SK-MEL-5 (cell line): ENCODE measurements at places on chromosomes 6 and 20.

DNA sequence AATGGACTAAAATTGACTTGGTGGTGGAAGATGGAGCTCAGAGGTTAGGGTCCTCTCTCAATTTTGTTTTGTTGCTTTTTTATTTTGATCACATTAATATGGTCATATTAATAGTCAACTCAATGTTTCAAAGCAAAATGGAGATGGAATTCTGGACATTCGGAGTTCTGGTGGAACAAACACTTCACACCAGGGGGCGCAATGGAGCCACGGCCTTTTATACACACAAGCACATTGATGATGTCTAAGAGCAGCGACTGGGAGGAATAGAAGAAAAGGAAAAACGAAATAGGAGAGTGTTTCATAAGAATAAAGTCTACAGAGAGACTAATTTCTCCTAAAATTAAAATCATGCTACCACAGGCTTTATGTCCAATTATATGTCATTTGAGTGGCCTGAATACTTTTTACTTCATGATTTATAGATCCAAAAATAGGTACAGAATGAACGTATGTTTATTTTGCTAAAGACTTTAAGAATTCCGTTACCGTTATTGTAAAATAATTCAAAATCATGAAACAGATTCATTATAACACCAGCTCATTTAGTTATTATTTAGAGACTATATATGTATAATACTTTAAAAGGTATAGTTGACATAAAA is 197.6 kb upstream of the SASH1 start:
- peak; percentile 88 for DNase-seq

GRCh38 chr6:159890201-159890600 is 587 bp upstream of the MAS1 start:
- no peak for DNase-seq

- peak; percentile 28 for DNase-seq
Observed at GRCh38 chr20:36548006-36548315, 6.6 kb downstream of the MYL9 start.

- no peak for DNase-seq
Observed at GRCh38 chr6:84877515-84878210, 113.3 kb upstream of the TBX18 start.

GRCh38 chr6:5054245-5054873 is 30.8 kb upstream of the PPP1R3G start:
- DNase-seq = no peak

- no peak for DNase-seq
Observed at GRCh38 chr20:8049310-8049709, 29.7 kb upstream of the TMX4 start.

DNA sequence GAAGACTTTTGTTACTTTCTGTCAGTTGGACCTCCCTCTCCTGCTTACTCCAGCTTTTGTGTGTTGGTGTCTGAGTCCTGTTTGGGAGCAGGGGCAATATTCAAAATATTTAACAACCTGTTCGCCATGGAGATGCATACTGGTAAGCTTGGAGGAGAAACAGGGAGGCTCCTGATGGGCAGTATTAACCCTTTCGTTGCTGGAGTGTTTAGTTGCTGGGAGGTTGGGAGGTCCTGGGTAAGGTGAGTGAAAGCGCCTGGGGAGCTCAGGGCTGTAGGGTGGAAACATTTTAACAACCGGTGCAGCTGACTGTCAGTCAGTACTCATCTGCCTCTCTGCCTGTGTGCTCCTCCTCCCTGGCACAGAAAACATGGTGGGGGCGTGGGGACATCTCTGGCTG is 4.2 kb downstream of the TULP1 start:
- no peak for DNase-seq

GRCh38 chr6:45737331-45738056 is 278.2 kb downstream of the CLIC5 start:
- DNase-seq = no peak

DNA sequence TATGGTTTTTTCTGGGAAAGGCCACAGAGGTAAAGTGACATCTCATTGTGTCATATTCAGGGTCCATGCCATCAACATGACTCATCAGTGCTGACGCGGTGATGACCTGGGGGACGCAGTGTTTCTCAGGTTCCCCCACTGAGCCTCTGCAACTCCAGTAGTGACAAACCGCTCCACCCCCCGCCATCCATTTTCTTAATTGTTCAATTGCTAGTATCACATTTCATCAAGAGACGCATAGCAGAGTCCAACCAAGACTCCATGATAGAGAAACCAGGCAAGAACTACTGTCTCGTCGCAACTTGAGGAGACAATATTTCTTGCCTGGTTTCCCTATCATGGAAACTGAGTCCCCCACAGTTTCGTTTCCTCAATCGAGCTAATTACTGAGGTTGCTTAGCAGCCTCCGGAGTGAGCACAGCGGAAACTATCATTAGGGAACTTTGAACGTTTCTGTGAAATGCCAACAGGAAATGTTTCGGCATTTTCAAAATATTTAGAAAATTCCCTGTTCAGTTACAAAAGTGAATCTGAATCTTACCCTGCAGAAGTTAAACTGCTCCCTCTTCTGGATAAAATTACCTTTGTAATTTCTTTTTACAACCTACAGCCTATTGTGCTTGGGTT is 12.2 kb upstream of the SERPINB1 start:
- DNase-seq = peak; percentile 35

- DNase-seq = no peak
Observed at GRCh38 chr20:32626859-32627636, 41.9 kb upstream of the NOL4L start.

DNA sequence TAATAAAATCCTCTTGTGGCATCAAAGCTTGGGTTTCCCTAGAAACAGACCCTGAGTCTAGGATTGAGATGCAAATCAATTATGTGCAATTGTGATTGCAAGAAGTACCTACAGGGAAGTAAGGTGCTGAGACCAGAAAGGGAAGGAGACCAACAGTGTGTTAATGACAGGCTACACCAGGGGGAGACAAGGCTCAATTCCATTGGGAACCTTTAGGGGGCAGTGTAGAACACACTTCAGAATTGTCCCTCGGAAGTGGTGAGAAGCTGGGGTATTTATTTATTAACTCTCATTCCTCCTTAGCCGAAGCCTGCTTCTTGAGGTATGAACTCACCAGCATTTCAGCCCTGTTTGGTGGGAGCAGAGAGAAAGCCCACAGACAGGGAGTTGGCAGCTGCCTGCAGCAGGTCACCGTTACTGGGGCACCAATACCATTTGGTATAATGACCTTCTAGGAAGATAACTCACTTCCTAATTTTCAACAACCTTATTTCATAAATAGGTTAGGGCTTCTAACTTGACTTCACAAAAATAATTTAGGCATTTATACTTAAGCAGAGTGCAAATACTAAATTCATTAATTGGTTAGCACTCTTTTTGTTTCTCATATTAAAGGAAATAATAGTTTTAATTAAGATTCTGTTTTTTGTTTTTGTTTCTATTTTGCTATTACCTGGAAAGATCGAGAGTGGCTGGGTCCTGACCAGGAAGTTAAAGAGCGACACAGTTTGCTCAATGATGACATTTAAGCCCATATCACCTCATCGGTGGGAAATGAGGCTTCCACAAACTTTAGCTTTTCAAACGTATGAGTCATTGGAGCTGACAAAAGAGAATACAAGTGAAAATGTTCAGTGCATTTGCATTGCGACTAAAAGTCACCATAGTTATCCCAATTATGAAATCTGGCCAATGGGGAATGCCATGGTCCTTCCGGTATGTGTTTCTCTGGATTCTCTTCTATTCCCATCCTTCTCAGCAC is 94.8 kb downstream of the BTBD3 start:
- DNase-seq = peak; percentile 85

DNA sequence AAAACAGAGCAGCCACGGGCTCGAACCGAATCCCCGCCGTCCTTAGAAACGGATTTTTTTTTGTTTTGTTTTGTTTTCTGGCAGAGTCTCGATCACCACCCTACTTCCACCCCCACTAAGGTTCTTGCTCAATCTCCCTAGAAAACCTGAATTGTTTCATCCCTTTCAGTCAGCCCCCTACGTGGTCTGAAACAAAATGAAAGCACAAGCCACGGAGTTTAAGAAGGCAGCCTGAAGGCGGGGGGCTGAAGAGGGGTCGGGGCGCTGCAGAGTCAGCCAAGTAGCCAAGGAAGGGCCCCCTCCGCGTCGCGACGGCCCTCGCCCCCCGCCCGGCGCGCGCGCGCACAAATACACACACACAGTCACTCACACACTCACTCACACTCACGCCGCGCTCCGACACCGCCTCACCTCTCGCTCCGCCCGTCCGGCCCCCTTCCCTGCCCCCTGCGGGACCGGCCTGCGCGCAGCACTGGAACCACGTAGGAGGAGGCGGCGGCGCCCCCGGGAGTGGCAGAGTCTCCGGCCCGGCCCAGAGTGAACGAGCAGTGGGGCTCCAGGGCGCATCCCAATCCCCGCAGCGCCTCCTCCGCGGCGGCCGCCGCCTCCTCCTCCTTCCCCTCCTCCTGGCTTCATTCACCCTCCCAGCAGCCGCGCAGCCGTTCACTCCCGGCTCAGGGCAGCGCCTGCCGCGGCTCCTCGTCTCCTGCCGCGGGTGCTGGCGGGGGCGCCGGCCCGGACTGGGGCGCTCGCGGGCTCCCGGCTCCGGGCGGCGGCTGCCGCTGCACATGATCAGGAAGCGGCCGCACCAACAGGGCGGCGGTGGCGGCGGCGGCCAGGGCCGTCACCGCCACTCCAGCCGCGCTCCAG is 1.4 kb downstream of the ATXN1 start:
- peak; percentile 90 for DNase-seq

- DNase-seq = no peak
Observed at GRCh38 chr6:30842754-30843610, 41.3 kb upstream of the DDR1 start.

DNA sequence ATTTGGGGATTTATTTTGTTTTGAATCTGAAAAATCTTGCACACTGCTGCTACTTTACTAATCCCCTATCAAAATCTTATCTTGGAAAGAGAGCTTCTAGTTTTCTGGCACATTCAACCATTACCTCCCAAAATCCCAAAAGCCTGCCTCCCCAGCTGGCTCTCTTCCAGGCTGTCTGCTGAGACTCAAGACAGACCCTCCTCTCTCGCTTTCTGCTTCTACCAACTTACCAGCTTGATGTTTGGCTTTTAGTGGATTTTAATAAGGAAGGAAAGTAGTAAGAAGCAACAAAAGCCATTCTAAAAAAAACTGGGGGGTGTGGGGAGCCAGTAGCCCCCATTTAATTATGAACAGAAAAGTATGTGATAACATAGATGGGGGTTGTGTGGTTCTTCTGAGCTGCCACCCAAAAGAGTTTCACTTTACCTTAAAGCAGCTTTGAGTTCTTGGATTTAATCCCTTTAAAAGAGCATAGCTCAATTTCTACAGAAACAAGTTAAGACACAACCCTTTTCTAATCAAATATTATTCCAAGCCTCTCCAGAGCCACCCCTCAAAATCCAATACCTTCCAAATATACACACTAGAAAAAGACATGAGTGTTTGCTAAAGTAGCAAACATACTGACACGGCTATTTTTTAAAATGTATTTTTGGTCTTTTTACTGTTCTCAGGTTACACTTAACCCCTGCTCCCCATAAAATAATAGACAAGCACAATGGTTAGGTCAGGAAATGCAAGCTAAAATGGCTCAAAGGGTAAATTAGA is 71.7 kb downstream of the ATP9A start:
- DNase-seq = no peak
